ENCODE measurements at places on chromosomes 4 and X. TPM values are rescaled to one million over a fixed set of nuclear protein-coding genes. Genes with fewer than 3 reads are reported as not detected.

DNA sequence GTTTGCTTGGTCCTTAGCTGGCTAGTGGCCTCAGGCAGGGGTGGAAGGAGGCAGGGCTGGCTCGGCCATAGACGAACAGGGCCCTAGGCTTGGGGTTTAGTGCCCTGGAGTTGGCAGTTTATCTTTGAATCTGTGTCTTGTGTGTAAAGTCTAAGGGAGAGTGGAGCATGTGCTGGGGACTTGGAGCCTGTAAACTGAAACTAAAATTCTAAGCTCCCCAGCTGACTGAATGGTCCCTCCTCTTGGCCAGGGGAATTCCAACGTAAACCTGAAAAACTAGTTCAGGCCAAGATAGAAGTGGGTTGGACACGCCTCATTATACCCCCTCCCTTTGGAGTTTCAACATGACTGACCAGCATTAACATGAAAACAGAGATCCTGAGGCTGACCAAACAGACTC lies 46.1 kb upstream of the GPR78 start:
- DNase-seq = peak; percentile 72

Gene LUZP4
- polyA plus RNA-seq = not detected

- no peak for DNase-seq
Observed at GRCh38 chr4:155944516-155944915, 9.2 kb downstream of the CTSO start.

DNA sequence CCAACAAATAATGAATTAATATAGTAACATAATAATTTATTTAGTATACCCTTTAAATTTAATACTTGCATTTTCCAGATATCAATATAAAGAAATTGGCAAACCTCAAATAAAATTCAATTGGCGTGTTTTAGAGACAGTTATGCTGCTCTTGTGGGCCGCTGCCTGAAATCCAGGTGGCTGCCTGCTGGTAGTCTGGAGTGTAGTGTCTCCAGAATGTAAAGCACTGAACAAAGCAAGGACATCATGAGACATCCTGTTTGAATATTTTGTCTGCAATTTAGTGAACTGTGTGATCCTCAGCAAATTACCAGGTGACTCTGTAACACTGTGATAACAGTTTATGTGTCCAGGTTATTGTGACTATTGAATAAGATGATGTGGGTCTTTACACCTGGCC lies 29.9 kb downstream of the ZFP42 start:
- DNase-seq = no peak

DNA sequence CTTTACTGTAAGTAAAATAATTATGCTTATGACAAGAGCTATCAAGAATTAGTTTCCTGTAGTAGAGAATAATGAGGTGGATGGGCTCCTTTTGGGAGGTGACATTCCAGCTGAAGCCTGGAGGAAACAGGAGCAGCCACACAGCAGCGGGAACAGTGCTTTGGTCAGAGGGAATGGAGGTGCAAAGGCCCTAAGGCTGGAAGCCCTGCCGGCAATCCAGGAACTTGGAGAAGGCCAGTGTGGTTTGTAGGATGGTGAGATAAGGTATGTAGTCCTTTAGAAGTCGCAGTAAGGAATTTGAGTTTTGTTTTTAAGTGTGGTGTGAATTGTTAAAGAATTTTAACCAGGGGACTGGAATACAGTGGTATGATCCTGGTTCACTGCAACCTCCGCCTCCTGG lies 8.1 kb downstream of the TMEM131L start:
- DNase-seq = no peak

- DNase-seq = no peak
Observed at GRCh38 chrX:107628662-107629539, 591 bp downstream of the PRPS1 start.

DNA sequence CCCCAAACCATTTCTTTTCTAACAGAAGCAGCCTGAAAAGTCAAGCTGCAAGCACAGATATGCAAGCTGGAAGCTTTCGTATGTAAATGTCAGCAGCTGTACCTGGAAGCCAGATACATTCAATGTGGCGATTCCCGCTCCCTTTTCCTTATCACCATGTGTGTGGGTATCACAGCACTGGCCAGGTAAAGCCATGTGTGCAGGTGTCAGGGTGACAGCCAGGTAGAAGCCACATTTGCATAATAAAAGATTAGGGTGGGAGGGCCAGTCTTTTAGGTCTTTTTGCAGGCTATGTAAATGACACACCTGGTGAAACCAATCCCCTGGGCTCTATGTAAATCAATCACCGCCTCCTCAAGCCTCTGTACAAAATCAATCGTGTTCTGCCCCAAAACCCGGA lies 50.1 kb downstream of the RXFP1 start:
- no peak for DNase-seq

DNA sequence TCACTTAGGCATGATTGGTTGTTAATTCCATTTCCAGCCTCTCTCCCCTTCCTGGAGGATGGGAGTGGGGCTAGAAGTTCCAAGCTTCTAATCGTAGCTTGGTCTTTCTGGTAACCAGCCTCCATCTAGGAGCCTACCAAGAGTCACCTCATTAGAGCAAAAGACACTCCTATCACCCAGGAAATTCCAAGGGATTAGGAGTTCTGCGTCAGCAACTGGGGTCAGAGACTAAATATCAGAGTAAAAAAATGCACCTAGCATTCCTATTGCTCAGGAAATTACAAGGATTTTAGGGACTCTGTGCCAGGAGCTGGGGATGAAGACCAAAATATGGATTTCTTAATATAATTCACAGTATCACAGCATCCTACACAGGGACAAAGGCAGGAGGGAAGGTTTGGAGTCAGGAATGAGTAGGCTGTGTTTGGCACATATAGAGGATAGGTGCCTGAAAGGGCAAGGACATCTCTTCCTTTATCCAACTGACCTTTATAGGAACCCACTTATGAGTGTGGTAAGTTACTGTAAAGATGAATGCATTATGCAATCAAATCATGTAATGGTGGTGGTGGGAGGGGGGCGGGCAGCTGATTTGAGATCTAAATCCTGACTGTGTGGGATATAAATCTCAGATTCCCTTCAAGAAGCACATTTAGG lies 30.5 kb upstream of the LIMCH1 start:
- DNase-seq = no peak

Gene HSD17B13
- 0.32 TPM for polyA plus RNA-seq

DNA sequence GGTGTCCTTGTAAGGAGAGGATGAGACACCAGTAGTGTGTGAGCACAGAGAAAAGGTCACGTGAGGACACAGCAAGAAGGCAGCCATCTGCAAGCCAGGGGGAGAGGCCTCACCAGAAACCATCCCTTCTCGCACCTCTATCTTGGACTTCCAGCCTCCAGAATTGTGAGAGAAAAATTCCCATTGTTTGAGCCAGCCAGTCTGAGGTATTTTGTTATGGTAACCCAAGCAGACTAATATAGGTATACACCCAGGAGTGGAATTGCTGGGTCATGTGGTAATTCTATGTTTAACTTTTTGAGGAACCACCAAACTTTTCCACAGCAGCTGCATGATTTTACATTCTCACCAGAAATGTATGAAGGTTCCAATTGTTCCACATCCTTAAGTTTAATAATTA lies 25.6 kb downstream of the ZDHHC9 start:
- no peak for DNase-seq

- DNase-seq = no peak
Observed at GRCh38 chrX:43481576-43481975, 174.5 kb upstream of the MAOA start.

Gene SLBP
- polyA plus RNA-seq = 95.6 TPM

DNA sequence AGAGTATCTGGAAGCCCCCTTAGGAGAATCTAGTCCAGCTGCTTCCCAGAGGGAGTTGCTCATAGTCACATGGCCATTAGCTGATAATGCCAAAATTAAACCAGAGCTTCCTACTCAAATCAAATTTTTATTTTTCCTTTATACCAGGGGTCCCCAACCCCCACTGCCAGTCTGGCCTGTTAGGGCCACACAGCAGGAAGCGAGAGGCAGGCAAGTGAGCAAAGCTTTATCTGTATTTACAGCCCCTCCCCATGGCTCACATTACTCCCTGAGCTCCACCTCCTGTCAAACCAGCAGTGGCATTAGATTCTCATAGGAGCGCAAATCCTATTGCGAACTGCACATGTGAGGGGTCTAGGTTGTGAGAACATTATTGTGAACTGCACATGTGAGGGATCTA lies 19.2 kb upstream of the TNIP3 start:
- DNase-seq = no peak

- DNase-seq = no peak
Observed at GRCh38 chr4:31275906-31276305, 555.7 kb downstream of the PCDH7 start.

Gene UGT2B10
- polyA plus RNA-seq = 0.44 TPM

Gene PABPC1L2B
- not detected for polyA plus RNA-seq

Gene ARMCX1
- 51.4 TPM for polyA plus RNA-seq

Gene TMEM156
- polyA plus RNA-seq = 2.8 TPM

Gene F8A2
- not detected for polyA plus RNA-seq

DNA sequence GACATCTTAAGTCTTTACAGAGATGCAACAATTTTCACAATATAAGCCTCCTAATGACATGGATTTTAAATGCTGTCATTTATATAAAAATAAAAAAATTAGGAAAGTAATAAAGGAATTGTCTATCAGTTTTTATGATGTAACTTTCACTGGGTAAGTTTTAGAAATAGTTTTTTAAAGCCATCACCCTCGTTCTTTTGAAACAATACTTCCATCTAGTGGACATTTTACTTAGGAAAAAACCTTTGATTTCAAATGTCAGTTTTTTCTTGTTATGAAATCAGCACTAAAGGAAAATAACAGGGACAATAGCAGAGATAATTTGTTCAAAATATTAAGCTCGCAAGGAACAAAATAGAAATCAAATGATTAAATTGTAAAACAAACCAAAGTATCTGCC lies 24.3 kb upstream of the NDNF start:
- peak; percentile 15 for DNase-seq

Data from right renal cortex interstitium (tissue), 3 donors.